ENCODE measurements at places on chromosomes 1 and 21.

DNA sequence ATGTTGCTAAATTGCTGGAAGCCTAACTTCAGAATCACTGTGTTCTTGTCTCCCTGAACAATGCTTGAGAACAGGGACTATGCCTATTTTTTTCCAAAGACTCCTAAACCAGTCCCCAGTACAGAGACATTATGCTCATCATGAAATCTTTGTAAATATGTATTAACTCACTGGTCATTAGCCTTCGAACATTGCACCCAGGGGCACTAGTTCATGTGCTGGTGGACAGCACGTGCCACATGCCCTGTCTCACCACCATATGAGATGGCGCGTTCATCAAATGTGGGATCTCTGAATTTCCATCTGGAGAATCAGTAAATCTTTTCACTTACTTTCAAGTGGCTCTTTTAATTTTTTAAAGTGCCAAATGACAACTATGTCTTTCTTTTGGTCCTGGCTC is 11.0 kb upstream of the ATP1A1 start:
- no peak for DNase-seq

- no peak for DNase-seq
Observed at GRCh38 chr1:232110281-232111090, 483.9 kb downstream of the DISC1 start.

GRCh38 chr1:245579881-245580280 is 425.1 kb downstream of the KIF26B start:
- no peak for DNase-seq

GRCh38 chr1:209397910-209398309 is 185.6 kb upstream of the CAMK1G start:
- no peak for DNase-seq

DNA sequence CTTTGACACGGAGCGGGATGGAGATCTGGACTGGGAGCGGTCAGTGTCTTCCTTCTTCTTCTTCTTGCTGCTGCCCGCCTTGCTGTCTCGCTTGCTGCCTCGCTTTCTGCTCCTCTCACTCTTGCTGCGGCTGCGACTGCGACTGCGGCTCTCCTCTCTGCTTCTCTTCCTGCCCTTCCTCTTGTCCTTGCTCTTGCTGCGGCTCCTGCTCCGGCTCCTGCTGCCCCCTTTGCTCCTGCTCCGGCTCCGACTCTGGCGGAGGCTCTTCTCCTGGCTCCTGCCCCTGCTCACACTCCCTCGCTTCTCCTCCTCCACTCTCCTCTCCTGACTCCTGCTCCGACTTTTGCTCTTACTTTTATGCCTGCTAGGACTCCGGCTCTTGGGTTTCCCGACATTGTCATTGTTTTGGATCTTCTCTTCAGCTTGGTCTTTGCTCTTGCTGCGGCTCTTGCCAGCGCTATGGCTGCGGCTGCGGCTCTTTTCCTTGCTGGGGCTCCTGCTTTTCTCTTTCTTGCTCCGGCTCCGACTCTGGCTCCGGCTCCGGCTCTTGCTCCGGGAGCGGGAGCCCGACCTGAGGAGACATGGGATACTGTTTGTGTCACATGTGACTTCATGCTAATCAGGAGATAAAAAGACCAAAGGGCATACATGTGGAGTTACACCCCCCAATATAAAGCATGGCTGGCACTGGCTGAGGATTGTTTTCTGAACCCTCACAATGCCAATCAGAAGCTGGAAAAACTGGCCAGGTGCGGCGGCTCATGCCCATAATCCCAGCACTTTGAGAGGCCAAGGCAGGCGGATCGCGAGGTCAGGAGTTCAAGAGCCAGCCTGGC is 25.2 kb upstream of the TMEM200B start:
- no peak for DNase-seq

GRCh38 chr1:116983112-116983511 is 18.4 kb upstream of the CD101 start:
- DNase-seq: no peak

DNA sequence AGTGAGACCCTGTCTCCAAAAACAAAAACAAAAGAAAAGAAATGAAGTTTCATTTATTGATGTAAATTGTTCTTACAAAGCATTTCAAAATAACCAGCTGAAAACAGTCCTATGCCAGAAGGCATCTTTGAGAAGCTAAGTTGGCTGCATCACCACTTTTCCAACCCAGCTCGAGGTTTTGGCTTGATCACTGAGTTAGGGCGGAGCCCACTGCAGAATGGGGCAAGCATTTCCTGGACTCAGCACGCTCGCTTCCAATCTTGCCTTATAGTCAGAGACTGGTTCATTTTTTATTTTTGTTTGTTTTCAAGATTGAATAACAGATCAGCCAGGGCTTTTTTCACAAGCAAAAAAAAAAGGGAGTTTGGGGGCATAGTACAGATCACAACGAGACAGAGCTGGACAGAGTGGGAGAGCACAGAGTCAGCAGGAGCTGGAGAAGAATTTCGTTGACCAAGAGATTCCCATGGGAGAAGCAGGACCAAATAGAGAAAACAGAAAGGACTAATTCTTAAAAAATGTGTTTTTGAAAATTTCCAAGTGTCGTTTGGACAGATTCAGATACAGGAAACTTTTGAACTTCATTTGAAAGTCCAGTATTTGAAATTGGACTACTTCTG is 23.5 kb upstream of the COL6A1 start:
- no peak for DNase-seq

- no peak for DNase-seq
Observed at GRCh38 chr1:27773826-27774445, 917 bp downstream of the STX12 start.

DNA sequence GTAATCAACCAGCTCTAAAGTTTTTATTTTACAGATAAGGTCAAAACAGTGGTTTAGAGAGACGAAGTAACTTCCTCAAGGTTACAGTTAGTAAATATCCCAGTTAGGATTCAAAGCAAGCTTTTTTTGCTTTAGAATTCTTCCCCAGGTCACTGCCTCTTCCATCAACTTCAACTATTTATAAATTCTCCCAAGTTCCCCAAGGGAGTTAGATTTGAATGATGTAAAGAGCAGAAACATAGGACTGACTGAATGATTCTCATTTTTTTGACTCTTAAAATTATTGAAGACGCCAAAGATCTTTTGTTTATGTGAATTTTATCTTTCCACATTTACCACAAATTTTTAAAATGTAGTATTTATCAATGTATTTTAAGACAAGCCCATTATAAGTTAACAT is 4.1 kb downstream of the POGZ start:
- DNase-seq: no peak

- no peak for DNase-seq
Observed at GRCh38 chr1:172903581-172904220, 147.0 kb downstream of the TNFSF18 start.

GRCh38 chr1:54543729-54544496 is 4.1 kb upstream of the ACOT11 start:
- DNase-seq: no peak

DNA sequence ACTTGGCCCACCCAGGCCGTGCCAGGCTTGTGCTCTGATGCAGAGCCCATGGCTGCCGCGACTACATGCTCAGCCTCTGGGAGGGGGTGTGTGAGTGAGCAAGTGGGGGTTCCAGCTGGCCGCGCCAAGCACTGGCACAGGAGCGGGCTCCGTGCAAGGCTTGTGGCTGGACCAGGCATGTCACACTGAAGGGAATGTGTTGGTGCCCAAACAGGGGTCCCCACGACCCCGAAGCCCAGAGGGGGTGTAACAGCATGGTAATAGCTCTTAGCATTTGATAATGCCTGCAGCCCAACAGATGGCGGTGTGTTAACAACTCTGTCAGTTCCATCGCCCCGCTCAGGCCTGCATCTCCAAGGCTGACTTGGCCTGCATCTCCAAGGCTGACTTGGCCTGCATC is 38.3 kb upstream of the CD46 start:
- DNase-seq: no peak

DNA sequence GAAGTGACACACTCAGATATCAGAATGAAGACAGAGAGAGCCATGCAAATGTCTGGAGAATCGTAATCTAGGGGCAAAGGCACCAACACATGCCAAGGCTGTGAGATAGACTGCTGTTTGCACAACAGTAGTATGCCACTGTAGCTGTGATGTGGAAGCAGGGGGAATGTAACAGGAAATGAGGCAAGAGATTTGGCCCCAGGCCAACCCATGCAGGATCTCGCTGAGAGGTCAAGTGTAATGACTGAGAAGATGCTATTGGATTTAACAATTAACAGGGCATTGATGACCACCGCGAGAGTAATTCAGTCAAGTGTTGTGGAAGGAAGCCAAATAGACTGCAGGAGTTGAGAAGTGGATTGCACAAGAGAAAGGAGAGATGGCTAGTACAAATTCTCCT is 107.3 kb upstream of the ST6GALNAC5 start:
- DNase-seq: no peak

DNA sequence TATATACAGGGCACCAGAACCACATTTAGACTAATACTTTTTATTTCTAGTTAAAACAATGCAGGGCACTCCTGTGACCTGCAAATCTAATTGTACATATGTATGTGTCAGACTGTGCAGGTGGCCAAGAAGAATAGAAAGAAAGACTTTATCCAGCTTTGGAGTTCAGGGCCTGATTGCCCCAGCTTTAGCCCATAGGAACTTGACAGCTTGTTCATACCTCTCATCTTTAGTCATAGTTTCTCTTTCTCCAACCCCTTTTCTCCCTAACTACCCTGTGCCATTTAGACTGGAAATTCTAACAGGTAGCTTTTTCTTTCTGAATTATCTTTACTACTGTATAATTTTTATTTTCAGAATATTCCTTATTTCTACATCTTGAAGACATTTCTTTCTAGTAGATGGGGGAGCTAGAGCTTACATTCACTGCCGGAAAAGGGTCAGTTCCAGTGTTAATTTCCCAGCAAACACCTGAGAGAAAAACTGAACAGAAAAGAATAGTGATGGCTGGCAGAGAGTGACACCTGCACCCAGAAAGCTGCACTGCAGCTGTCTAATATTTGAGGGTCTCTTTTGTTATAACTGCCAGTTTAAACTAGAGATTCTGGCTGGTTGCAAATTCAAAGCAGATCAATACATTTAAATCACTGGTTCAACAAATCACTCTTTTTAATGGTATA is 8.4 kb downstream of the YBX1 start:
- no peak for DNase-seq

- DNase-seq: no peak
Observed at GRCh38 chr1:14242123-14242522, 356.4 kb upstream of the KAZN start.

DNA sequence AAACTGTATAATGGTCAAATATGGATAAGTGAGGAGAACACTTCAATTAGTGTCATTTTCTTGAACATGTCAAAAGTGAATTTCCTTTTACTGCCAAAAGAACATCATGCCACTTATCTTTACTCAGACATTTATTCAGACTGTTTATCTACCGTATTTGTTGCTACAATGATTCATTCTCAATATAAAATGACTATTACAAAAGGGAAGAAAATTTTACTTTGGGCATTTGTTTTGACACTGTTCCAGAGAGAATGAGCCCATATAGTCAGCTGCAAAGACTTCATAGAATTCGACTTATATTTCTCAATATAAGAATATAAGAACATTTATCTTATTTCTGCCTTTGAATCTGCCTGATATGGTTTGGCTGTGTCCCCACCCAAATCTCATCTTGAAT is 1699.1 kb downstream of the BRINP3 start:
- no peak for DNase-seq

DNA sequence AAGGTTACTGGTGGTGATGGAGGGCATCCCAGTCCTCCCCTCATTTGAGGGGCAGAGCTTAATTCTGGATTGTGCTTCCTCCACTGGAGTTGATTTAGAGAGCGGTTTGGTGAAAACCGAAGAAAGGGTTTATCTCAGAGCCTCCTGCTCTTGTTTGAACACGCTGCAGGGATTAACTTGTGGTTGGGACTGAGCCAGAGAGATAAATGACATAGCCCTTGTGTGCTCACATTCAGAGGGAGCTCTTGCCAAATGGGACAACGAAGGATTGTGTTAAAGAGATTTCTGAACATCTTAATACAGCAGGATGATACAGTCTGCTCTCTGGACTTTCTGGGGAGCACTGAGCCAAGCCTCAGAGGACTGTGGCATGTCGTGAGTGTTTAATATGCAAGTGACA is 308.2 kb downstream of the DISC1 start:
- no peak for DNase-seq

DNA sequence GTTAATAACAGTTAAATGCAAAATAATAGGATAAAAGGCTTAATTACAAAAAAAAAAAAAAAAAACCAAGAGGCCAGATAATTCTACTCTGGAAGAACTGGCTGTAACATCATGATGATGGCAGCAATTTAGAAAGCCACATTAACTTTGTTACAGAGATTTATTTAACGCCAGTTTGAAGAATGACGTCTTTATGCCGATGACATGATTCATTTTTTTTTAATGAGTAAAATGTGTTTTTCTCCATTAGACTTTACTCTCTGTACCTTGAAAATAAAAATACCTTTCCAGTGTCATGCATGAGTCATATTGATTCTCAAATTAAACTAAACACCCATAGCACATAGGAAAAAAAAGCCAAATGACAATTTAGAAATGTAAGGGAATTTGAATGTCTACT is 226.1 kb downstream of the RGS7 start:
- no peak for DNase-seq

DNA sequence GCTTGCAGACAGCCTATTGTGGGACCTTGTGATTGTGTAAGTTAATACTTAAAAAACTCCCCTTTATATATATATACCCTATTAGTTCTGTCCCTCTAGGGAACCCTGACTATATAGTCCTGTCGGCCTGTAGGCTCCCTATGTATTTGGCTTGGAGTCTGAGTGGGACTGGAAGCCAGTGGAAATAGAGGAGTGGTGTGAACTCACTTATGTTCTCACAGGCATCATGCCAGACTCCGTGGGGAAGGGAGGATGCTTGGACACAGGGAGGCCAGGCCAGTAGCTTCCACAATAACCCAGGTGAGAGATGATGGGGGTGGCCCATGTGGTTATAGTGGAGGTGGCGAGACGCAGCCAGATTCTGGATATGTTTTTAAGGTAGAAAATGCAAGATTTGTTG is 136.7 kb upstream of the SYT6 start:
- no peak for DNase-seq

DNA sequence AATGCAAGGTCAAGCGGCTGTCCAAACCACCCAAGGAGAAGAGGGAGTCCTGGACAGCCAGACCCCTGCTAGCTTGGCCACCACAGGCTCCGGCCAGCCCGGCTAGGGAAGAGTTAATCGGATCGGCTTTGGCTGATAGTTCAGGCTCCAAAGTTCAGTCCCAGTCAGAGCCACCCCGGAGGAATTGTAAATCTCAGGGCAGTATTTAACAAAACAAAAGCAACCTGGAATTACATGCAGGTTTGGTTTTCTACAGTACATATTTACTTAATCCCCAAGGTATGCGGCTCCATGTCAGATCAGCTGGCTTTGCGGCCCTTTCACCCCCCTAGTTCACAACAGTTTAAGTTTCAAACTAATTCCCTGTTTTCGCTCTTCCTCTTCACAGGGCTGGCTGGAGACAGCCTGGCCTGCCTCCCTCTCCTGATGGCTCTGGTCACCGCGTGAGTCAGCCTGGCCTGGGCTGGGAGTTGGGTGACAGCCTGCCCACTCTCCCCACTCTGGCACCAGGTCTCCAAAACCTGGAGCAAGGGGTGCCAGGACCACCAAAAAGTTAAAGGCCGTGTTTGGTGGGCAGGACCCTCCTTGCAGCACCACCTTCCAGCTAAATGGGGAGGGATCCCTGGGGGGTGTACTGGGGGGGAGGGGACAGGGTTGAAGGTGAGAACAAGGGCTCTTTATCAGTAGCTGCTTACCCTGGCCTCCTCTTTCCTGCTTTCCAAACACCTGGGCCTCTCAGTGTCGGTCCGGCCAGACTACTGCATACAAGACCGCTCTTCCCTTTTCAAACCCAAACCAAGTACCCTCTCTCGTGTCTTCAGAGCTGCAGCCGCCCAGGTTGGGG is 1.9 kb downstream of the DHRS3 start:
- DNase-seq: no peak

GRCh38 chr1:67451356-67451755 is 21.2 kb upstream of the SERBP1 start:
- DNase-seq: no peak

GRCh38 chr1:92446546-92446945 is 40.2 kb downstream of the GFI1 start:
- no peak for DNase-seq

Measured in T-cell (primary cell).